ENCODE measurements at places on chromosomes 3 and 15.

DNA sequence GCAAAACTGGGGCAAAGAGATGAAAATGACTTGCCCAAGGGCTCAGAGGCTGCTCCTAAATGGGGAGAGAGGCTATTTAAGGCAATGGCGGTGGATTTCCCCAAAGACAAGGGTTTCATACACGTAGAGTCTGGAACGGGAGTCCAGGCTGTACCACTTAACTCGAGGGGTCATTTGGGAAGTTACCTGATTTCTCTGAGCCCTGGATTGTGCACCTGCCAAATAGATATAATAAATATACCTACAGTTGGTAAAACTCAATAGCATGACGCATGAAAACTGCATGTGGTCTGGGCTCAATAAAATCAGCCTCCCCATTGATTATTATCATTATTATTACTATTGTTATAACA, 1.3 kb upstream of the ITPR1 start:
- DNase-seq, result no peak

GRCh38 chr15:89089316-89090230, 1.3 kb downstream of the ABHD2 start:
- DNase-seq, result no peak

- no peak for DNase-seq
Observed at GRCh38 chr3:23664459-23664858, 141.3 kb upstream of the UBE2E1 start.

GRCh38 chr3:178465260-178466180, 70.7 kb upstream of the KCNMB2 start:
- DNase-seq, result no peak

DNA sequence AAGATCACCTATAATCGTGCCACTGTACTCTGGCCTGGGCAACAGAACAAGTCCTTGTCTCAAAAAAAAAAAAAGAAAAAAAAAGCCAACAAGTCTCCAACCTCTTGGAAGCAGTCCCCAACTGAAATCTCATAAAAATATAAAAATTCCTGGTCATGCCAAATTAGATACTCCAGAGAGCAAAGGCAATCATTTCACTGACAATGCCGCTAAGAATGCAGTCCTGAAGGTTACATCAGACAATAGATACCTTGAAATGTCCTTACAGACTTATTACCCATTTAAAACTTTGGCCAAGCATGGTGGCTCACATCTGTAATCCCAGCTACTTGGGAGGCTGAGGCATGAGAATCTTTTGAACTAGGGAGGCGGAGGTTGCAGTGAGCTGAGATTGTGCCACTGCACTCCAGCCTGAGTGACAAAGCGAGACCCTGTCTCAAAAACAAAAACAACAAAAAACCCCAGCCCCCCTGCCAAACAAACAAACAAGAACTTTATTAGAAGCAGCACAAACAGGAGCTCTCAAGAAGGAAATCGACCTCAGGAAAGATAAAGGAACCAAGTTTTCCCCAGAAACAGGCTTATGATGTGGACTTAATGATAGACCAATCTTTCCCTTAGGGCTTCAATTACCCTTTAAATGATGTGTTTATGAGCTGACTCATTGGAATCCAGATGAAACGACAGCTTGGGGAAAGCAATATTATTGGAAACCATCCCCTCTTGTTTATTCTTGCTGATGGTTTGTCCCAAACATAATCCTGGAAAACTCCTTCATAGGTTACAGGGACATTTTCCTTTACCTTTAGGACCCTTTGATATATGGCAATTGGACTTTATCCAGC, 53.1 kb upstream of the XCR1 start:
- DNase-seq, result no peak

Data from T-helper 1 cell (primary cell).